Stimulated activated CD8-positive, alpha-beta memory T cell treated with anti-CD3 and anti-CD28 coated beads, Interleukin-4, amount 100 ng/mL, for 24 hours (primary cell): ENCODE measurements at places on chromosomes 3 and 15.

GRCh38 chr3:69697381-69697780 lies 41.9 kb upstream of the MITF start:
- no peak for DNase-seq

GRCh38 chr3:41846850-41847249 lies 115.1 kb downstream of the ULK4 start:
- no peak for DNase-seq

DNA sequence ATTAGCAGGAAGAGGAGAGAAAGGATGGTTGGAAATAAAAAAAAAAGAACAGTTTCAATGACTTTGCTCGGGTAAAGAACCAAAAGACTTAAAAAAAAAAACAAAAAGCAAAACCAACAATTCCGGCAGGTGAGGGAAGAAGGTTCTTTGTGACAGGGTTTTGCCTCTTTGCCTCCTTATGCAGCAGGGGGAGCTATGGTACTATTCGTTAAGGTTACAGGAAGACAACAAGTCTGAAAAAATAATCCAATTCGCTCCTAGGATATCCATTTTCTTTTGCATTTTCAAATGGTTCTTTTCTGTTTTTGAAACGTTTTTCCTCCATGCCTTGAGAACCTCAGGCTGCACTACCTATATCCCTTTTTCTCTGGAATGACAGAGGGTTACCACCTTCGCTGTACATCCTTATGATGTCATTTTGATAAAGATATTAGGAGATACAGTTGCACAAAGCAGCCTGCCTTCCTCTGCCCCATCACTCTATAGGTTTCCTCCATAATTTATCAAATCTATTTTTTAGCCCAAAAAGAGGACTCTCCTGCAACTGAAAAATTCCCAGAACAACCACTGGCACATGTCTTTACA lies 55.0 kb downstream of the CFAP20DC start:
- no peak for DNase-seq

DNA sequence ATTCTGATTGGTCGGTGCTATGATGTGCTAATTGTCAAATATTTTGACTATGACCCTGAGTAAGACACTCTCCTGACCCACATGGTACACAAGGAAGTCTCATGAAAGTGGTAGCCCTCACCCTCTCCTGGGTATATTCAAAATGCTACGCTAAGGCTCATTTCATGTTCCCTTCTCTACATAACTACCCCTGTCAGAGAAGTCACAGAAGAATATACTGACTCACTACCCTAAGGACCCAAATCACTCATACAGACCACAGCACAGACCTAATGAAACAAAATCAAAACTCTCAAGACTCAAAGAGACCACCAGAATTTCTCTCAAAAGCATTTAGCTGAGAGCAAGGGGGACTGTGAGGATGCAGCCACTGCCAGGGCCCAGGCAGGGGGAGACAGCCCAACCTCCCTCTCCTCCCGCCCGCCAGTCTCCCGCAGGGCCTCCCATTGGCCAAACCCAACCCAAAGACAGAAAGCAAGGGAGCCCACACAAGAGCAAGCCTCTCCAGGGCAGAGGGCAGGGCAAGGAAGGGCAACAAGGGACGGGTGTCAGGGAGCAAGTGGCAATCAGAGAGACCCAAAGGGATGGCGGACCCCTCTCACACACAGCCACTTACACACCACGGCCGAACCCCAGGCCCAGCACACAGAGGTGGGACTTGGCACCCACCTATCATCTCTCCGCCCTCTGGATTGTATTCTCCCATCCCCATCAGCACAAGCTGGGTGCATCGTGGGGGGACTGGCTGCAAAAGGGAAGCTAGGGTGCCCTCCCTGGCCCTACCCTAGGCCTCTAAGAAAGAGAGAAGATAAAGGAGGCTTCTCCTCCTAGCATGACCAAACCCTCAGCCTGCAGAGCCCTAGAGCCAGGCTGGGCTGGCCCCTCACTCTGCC lies 41.6 kb downstream of the MEGF11 start:
- DNase-seq = no peak

GRCh38 chr15:66755298-66756068 lies 53.4 kb downstream of the SMAD6 start:
- no peak for DNase-seq

GRCh38 chr3:13277860-13278531 lies 142.1 kb downstream of the NUP210 start:
- DNase-seq = no peak

GRCh38 chr3:143439817-143440216 lies 320.2 kb downstream of the CHST2 start:
- DNase-seq = no peak

GRCh38 chr3:108152274-108152673 lies 61.4 kb upstream of the CD47 start:
- no peak for DNase-seq

DNA sequence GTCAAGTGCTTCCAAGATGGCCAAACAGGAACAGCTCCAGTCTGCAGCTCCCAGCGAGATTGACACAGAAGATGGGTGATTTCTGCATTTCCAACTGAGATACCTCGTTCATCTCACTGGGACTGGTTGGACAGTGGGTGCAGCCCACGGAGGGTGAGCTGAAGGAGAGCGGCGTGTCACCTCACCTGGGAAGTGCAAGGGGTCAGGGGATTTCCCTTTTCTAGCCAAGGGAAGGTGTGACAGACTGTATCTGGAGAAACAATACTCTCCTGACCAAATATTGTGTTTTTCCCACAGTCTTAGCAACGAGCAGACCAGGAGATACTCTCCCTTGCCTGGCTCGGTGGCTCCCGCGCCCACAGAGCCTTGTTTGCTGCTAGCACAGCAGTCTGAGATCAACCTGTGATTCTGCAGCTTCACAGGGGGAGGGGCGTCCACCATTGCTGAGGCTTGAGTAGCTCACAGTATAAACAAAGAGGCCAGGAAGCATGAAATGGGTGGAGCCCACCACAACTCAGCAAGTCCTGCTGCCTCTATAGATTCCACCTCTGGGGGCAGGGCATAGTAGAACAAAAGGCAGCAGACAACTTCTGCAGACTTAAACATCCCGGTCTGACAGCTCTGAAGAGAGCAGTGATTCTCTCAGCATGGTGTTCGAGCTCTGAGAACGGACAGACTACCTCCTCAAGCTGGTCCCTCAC lies 293.5 kb upstream of the SUCLG2 start:
- DNase-seq = peak; percentile 9

DNA sequence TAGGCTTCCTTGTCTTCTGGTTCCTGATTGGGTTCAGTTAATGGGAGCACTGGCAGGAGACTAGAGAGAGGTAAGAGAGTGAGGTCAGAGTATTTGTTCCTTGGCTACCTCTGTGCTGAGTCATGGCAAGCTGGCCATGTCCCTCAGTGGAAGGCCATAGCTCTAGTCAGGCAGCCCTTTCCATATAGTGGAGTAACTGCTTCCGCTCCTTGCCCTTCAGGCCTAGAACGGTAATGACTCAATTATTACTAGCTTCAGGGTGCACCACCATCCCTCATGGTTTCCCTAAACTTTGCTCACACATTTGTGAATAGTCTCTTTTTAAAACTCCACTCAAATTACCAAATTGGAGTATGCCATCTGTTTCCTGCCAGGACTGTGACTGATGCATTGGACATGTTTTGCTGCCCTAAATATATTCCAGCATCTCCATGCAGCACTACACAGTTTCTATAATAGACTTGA lies 10.5 kb upstream of the ANO10 start:
- no peak for DNase-seq

- DNase-seq = no peak
Measured at GRCh38 chr3:107263269-107264021, 113.8 kb upstream of the CCDC54 start.

DNA sequence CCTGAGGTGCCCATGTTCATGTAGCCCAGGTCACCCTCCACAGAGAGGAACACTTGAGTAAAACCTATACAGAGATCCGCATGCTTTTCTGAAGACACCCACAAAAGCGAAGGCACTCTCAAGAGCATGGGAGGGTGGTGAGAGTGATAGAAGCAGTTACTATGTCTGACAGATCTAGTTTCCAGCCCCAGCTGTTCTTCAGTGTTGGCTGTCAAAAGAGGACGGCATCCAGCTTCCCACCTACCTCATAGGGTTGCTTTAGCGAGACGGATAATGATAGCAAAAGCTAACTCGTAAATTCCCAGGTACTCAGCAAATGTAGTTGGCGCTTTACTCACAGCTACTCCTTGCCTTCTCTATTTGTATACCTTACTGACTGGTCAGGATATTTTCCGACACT lies 3.0 kb upstream of the MEX3B start:
- no peak for DNase-seq

- DNase-seq = no peak
Measured at GRCh38 chr3:43094851-43095250, 11.0 kb downstream of the POMGNT2 start.

DNA sequence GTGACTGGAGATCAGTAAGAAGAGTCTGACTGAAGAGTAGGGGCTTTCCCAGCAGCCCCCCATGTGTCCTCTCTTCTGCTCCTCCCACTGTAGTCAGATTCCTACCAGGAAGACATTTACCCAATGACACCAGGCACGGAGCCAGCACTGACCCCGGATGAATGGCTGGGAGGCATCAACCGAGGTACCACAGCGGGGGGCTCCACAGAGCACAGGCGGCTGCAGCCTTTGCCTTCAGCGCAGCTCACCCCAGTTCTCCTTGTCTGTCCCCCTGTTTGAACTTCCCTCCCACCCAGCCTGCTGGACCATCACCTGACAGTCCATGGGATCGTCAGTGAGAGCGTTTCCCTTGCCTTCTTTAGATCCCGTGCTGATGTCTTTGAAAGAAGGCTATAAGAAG lies 101.6 kb downstream of the ANP32A start:
- DNase-seq = no peak

- DNase-seq = no peak
Measured at GRCh38 chr3:105365081-105365390, 1.7 kb upstream of the ALCAM start.

GRCh38 chr3:44892689-44893088 lies 18.3 kb downstream of the TGM4 start:
- DNase-seq = no peak

GRCh38 chr3:177554895-177555759 lies 357.8 kb upstream of the TBL1XR1 start:
- DNase-seq = no peak

- DNase-seq = no peak
Measured at GRCh38 chr15:59549301-59550185, 62.0 kb upstream of the GCNT3 start.

- no peak for DNase-seq
Measured at GRCh38 chr3:107977221-107978130, 113.4 kb downstream of the CD47 start.

- no peak for DNase-seq
Measured at GRCh38 chr15:94100863-94101262, 130.5 kb upstream of the MCTP2 start.

- DNase-seq = no peak
Measured at GRCh38 chr15:51731549-51732267, 5.7 kb downstream of the LYSMD2 start.

DNA sequence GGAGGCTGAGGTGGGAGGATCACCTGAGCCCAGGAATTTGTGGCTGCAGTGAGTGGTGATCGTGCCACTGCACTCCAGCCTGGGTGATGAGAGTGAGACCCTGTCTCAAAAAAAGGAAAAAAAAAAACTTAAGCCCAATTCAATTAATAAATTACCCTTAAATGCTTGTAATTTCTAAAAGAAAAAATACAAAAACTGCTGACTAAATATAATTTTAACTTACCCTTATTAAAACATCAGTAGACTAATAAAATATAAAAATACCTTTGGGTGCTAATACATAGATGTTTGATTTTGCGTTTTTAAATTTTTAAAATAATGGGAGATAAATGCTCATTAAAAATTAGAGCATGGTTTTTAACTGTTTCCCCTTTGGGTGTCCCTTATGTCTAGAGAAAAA lies 17.5 kb upstream of the SLC25A26 start:
- no peak for DNase-seq

- DNase-seq = no peak
Measured at GRCh38 chr3:37801966-37802365, 59.7 kb upstream of the CTDSPL start.

DNA sequence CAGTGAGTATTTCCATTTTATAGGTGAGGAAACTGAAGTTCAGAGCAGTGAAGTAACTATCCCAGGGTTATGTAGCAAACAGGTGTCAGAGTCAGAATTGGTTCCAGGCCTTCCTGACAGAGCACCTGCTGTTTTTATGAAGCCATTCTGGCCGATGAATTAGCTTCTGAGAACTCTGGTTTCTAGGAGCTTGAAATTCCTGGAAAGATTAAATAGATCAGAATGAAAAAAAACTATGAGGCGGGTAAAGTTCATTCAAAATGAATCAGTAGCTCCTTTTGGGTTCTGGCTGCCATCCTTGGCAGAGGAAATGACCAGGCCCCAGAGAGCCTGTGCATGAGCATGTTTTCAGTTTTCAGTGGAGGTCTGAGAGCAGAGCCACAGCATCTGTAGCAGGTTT lies 59.3 kb upstream of the CFAP161 start:
- DNase-seq = no peak

DNA sequence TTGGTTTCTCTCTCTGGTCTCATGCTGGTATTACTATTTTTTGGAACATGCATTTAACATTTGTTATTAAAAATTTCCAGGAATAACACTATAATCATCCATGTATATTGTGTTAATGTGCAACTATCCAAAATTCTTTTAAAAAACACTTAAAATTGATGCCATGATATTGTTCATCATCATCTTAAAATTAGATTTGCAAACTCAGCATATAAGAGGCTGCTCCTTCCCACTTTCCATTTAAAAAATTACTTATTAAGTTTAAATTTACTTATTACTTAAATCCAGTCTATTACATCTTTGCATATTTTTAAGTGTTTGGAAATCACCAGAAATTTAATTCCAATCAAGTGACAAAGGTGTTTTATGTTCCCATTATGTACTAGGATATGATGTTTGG lies 5.8 kb upstream of the ABHD17C start:
- no peak for DNase-seq

DNA sequence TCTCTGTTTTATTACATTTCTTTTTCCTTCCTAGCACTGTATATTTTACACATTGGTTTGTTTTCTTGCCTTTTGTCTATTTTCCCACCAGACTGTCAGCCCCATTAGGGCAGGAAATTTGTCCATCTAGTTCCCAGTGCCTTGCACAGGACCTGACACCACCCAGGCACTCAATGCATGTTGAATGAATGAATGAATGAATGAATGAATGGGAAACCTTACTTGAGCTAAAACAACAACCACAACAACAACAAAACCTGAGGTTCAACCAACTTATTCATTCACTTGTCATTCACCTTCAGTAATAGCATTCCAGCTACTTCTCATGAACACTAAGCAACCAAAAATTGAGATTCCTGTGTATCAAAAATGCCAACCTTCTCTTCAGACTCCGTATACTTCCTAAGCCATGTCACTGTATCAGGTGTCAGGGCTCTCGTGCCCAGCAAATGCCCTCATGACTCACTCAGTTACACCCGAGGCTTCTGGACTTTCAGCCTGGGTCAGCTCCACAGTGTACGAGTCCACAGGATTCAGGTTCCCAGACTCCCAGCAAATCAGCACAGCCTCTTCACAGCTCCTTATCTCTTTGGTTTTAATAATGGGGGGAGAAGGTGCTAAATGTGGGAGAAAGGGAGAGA lies 37.3 kb downstream of the FSD2 start:
- no peak for DNase-seq

- no peak for DNase-seq
Measured at GRCh38 chr15:52765785-52766184, 24.4 kb downstream of the ONECUT1 start.

- DNase-seq = no peak
Measured at GRCh38 chr15:71888797-71889196, 78.4 kb downstream of the NR2E3 start.

- DNase-seq = no peak
Measured at GRCh38 chr15:100125401-100126191, 216.2 kb downstream of the ADAMTS17 start.
